ENCODE measurements at places on chromosomes 1 and 21.

DNA sequence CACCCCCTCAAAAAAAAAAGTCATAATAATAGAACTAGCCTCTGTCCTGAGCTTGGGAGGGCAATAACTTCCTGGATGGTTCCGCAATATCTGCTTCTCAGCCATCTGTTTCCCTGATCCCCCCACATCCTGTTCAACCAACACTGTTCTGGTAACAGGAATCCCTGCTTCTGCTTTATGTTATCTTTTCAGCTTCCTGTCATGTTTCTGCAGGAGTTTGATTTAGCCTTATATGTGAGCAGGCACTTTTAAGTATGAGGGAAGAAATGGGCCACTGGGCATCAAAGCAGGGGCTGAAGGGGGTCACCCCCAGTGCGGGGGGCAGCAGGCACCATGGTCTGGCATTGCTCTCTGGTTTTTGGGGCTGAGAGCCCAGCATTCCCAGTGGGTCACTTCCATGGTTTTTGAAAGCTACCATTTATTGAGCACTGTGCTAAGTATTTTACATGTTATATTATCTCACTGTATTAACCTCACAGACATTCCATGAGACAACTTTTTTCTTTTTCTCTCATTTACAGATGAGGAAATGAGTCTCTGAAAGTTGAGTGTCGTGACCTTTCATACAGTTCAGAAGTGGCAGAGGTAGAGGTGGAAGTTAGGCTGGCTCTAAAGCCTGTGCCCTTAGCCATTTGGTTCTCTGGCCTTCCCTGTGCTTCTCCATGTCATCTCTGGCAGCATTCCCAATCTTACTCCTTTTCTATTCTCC lies 61.9 kb downstream of the DNTTIP2 start:
- peak; percentile 53 for DNase-seq

DNA sequence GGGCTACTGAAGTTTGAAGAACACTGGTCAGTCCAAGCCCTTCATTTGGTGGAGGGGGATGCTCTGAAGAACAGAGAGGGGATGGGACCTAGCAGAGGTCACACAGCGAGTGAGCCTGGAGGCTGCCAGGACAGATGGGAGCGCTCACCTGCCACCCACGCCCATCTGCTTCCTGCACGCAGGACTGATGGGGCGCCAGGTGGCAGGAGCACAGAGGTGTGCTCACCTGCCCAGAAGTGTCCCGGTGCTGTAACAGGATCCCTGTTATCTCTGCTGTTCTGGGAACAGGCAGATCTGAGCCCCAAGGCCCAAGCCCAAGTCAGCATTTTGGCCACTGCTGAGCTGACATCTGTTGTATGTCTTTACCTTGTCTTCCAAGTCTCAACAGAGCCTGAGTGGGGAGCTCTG lies 40.5 kb downstream of the EPHB2 start:
- no peak for DNase-seq

GRCh38 chr1:212754193-212754592 lies 37.4 kb downstream of the NSL1 start:
- no peak for DNase-seq

DNA sequence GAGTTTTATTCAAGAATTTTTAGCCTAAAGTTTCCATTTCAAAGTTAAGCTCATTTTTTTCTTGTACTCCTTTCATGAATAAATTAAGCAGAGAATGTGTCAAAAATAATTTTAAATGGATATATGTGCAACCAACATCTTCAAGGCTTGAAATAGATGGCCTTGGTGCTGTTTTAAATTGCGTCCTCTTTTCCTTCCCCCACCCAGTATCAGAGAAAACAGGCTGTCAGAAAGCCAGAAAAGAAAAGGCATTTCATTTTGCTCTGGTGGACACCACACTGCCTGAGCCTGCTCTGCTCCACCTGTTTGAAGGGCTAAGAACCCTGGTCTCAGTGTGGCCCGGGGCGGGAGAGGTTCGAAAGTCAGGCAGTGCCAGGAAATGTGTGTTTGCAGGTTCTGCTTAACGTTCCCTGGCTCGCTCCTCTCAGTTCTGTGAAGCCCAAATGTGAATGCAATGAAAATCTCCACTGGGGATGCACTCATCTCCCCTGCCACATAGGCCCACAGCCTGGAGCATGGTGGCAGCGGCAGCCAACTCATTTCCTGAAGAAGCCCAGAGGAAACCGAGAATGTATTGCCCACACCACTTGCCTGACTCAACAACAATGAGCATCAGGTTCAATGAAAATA lies 134.4 kb downstream of the SDCCAG8 start:
- no peak for DNase-seq

- no peak for DNase-seq
Measured at GRCh38 chr1:201554789-201555592, 16.1 kb downstream of the NAV1 start.

DNA sequence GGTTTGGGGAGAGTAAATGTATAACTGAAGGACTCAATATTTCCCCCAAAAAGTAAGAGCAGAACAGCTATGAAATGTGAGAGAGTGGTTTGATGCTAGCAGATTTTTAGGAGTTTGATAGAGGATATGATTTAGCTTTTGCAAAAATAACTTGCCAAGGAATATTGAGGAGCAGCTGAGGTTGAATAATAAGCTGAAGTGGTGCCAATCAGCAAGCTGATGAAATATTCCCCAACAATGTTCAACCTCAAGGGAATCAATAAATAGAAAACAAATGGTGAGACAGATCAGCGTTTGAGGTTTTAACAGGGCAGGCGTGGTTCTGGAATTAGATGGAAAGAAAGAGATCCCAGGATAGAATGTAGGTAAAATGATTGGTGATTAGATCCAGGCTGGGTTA lies 413.4 kb upstream of the ADAMTS5 start:
- no peak for DNase-seq

DNA sequence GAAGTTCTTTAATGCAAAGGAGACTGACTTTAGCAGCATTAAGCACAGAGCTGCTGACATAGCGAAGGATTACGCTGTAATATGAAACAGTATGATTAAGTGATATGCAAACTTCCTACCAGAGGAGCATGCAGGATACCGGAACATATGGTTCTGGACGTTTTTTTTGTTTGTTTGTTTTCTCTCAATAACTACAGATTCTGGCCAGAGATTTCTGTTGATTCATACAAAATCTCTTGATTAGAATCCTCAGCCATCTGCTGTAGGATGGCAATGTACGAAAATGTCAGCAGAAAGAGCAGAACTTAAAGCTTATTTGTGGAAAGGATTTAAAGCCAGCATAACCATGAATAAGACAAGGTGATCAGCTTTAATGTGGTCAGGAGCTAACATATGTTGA lies 970.7 kb downstream of the KCNT2 start:
- peak; percentile 17 for DNase-seq

DNA sequence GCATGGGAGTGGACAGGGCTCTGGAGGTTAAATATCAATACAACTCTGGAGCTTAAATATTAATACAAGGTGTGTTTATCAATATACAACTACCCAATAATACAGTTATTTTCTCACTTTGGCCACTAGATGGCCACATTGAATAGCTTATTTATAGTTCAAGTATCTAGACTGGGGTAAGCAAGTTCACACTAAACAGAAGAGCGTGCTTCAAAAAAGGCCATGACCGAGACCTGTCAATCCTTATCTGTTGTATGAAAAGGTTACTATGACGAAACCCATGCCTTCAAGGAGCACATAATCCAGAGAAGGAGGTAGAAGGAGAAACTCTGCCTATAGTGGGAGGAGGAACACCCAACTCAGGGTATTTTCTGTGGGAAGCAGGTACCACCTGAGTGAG lies 29.1 kb downstream of the CHML start:
- peak; percentile 32 for DNase-seq

GRCh38 chr1:66563941-66564630 lies 30.1 kb downstream of the SGIP1 start:
- peak; percentile 73 for DNase-seq

DNA sequence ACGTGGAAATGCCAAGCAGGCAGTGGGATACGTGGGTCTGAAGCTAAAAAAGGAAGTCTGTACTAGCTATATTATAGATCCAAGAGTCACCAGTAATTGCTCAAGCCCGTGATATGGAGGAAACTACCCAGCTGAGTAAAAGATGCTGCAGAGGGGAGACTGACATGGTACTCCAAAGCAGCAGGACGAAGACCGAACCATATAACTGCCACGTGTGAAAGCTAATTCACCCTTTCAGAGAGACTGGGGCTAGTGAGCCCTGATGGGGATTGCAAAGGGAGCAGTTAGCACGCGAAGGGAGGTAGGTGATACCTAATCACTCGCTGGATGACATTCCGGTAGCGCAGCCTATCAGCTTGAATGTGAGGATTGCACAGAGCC lies 316 bp downstream of the AP4B1 start:
- DNase-seq: no peak

DNA sequence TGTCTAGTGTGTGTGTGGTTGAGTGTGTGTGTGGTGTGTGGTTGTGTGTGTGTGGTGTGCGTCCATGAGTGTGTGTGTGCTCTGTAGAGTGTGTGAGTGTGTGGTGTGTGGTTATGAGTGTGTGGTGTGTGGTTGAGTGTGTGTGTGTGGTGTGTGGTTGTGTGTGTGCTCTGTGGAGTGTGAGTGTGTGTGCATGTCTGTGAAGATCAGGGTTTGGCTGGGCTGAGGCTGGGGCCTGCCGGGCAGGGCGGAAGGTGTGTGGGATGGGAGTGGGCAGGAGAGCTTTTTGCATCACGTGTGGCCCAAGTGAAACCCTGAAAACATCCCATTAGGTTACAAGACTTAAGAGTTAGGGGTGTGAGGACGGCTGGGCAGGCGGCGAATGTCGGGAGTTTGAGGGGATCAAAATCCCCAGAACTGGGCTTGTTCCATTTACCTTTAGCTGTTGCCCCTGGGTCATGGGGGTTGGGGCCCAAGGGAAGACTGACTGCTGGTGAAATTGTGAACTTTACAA lies 2.9 kb upstream of the FCMR start:
- no peak for DNase-seq

- no peak for DNase-seq
Measured at GRCh38 chr1:111203681-111204200, 3.3 kb upstream of the DENND2D start.

DNA sequence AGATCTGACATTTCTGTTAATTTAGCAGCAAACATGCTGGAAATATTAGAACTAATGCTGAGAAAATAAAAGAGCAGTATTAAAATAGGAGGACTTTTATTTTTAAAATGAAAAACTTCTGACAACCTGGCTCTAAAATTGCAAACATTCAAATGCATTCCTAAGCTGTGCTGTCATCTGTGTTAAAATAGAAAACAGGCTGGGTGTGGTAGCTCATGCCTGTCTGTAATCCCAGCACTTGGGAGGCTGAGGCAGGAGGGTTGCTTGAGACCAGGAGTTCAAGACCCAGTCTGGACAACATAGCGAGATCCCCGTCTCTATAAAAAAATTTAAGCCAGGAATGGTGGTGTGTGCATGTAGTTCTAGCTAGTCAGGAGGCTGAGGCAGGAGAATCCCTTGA lies 44.6 kb downstream of the MIGA1 start:
- no peak for DNase-seq

GRCh38 chr1:147676311-147677085 lies 6.2 kb upstream of the ACP6 start:
- DNase-seq: no peak

DNA sequence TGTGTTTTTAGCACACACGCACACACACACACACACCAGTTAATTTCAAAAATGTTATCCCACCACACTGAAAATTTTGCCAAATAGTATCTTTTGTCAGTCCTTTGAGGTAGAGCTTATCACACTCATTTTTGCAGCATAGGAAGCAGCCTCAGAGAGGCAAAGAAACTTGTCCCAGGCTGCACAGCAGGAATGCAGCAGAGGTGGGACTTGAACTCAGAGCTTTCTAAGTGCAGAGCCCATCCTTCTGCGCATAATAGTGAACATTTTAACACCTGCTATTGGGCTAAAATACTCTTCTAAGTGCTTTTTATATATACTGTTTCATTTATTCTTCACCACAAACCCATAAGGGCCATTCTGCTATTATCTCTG lies 15.0 kb downstream of the FHAD1 start:
- DNase-seq: no peak

- no peak for DNase-seq
Measured at GRCh38 chr1:43569175-43569574, 38.5 kb downstream of the PTPRF start.

- no peak for DNase-seq
Measured at GRCh38 chr21:15508554-15508953, 221.2 kb upstream of the USP25 start.

GRCh38 chr1:186413319-186413718 lies 37.7 kb downstream of the ODR4 start:
- DNase-seq: no peak

DNA sequence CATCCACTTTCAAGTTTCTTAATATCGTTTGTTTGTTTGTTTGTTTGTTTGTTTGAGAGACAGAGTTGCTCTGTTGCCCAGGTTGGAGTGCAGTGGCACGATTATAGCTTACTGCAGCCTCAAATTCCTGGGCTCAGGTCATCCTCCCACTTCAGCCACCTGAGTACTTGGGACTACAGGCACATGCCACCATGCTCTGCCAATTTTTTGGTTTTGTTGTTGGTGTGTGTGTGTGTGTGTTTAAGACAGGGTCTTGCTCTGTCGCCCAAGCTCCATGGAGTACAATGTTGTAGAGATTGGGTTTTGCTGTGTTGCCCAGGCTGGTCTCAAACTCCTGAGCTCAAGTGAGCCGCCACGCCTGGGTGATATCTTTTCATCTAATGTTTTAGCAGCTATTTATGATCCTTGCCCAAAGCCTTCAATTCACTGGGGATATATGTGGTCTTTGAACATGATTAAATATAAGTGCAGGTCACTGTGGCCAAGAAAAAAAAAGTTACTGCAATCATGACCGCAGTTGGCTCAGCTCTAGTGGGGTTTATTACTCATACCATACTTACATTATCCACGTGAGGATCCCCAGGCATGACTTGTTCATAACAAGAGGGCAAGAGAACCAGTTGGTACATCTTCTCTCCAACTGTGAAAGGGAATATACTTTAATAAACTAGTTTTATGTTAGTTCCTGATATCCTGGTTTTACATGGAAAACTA lies 8.0 kb downstream of the RRP1B start:
- DNase-seq: no peak

GRCh38 chr1:18344755-18345154 lies 136.0 kb upstream of the KLHDC7A start:
- DNase-seq: no peak

- no peak for DNase-seq
Measured at GRCh38 chr1:49765034-49765433, 258.7 kb downstream of the AGBL4 start.

- DNase-seq: no peak
Measured at GRCh38 chr1:4696753-4697152, 42.3 kb downstream of the AJAP1 start.

DNA sequence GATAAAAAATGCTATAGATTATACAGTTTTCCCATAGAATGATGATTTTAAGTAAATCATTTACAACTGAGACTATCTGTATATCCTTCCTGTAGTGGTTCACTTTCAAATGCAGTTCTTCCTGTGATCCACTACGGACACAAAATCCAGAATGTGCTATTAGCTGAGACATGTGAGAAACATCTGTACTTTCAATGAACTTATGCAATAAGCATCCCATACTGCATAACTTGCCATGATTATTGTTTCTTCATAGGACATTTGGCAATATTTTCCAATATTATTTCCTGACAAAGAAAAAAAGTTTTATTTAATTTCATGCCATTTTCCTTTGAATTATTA lies 83.5 kb upstream of the PRDX6 start:
- DNase-seq: peak; percentile 64

- peak; percentile 52 for DNase-seq
Measured at GRCh38 chr1:8116894-8117264, 90.8 kb upstream of the ERRFI1 start.

- DNase-seq: no peak
Measured at GRCh38 chr1:78146205-78146771, 100.5 kb downstream of the GIPC2 start.

GRCh38 chr21:43273708-43274021 lies 104.9 kb downstream of the CRYAA start:
- DNase-seq: no peak

GRCh38 chr1:30740251-30741238 lies 17.0 kb downstream of the LAPTM5 start:
- no peak for DNase-seq

Data from right lung (tissue), 10 donors.